GM12865 (cell line): ENCODE measurements at places on chromosomes 3 and 15.

DNA sequence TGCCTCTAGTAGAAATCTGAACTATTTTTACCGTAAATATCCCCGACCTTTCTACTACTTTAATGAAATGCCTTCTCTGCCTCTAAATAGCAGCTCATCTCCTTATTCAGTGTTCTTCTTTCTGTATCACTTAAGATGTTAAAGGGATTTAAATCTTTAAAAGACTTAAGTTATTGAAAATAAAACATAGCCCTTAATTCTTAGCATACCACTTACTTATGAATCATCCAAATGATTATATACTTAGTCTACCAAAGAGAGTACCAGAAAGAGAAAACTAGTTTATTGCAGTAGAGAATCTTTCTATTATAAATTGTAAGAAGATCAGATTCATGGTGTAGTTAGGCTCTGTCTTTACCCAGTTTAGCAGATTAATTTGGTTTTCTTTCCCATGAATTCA, 802.0 kb downstream of the TBL1XR1 start:
- no peak for DNase-seq

DNA sequence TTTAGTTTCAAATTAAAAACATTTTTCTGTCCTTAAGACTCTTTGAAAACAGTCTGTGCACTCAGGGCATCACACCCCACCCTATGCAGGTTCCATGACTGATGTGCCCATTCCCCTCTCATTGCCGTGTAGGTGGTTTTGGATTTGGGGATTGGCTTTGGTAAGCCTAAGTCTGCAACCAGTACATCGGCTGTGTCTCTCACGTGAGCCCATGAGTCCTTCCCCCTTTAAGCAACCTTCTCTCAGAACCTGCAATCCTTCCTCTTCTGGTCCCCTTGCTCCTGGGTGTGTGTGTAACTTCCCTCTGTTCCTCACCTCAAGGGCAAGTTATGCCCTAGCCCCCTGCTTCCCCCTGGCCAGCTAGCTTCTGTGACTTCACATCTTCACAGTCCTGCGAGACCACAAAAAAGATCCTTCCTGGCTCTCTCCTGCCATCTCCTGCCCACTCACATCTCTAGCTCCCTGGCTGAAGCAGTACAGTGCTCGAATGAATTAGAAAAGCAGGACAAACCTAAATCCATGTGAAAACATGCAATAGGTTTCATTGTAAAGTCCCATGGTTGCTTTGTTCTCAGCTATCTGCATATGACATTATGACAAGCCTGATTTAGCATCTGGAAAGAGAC, 126.7 kb downstream of the UACA start:
- DNase-seq = no peak

DNA sequence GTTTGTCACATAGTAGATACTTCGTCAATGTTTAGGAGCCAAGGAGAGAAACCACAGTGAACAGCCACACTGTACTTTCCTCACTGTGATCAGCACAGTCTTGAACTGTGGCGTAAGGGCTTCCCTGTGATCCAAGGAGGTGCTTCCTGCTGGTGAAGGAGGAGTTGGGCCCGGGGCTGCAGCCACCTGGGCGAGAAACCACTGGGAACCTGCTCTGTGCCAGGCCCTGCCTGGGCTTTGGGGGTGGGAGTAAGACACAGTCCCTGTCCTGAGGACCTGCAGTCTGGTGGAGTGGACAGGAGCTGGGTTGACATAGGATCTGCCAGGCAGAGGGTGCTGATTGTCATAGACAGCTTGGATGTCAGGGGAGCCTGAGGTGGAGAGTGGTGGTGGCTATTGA, 60.5 kb upstream of the MRPS22 start:
- DNase-seq = no peak

DNA sequence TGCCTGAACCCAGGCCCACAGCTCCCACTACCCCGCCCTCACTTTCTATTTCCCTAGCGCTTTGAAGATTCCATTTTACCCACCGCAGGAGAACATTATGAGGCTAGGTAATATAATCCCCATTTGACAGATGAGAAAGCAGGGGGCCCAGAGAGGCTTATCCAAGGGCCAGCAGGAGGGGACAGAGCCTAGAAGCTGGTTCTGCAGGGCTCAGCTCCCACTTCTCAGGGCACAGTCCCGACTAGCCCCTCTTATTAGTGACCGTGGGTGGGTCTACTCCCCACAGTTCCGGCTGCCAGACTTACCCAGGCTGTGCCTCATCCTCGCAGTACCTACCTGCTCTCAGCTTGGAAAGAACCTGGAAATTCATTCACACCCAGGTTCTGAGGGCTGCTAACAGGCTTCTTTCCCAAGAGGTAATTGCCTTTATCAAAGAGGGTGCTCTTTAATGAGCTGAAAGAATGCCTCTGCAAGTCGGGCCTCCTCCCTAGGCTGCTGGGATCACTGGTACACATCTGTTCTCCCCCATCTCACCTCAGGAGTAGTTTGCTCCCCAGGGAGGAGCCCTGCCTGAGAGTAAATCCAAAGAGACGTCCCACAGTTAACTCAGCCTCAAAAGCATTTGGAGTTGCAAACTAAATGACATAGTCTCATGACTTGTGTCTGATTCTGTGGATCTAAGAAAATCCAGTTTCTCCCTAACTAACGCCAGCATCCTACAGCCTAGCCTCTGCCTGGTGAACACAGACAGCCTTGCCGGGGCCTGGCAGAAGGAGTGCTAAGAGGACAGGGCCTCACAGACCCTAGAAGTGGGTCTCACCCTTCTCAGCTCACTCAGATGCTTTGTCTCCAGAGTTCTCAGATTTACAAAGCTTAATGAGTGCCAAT, 125.0 kb downstream of the CHSY1 start:
- DNase-seq = peak; percentile 42

DNA sequence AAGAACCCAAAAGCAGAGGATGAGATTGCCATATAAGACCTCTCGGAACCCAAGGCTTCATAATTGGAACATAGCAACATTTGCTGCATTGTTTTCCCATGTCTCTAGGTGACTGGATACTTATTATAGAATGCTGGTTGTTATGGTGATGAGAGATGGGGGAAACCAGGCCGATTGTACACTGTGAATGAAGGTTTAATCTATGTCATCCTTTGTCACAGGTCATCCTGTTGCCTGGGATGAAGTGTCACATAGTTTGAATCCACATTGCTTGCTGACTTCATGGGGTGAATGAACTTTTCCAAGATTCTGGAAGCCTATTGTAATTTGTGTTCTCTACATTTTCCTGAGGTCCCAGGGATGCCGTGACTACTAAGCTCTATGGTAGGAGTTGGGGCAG, 41.8 kb downstream of the CLEC3B start:
- no peak for DNase-seq

- no peak for DNase-seq
Measured at GRCh38 chr3:120459196-120459595, 8.4 kb upstream of the FSTL1 start.

DNA sequence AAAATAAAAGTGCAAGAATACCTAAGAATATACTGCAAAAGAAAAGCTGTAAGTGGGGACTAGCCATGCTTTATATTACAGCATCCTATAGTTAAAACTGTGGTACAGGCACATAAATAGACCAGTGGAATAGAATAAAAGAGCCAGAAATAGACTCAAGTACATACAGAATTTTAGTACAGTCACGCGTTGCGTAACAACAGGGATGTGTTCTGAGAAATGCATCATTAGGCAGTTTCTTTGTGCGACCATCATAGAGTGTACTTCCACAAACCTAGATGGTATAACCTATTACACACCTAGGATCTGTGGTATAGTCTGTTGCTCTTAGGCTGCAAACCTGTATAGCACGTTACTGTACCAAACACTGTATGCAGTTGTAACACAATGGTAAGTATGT, 61.8 kb downstream of the PCCB start:
- no peak for DNase-seq

- DNase-seq = peak; percentile 10
Measured at GRCh38 chr3:64462203-64462602, 225.6 kb downstream of the ADAMTS9 start.
